ENCODE measurements at places on chromosomes 7 and 10.

DNA sequence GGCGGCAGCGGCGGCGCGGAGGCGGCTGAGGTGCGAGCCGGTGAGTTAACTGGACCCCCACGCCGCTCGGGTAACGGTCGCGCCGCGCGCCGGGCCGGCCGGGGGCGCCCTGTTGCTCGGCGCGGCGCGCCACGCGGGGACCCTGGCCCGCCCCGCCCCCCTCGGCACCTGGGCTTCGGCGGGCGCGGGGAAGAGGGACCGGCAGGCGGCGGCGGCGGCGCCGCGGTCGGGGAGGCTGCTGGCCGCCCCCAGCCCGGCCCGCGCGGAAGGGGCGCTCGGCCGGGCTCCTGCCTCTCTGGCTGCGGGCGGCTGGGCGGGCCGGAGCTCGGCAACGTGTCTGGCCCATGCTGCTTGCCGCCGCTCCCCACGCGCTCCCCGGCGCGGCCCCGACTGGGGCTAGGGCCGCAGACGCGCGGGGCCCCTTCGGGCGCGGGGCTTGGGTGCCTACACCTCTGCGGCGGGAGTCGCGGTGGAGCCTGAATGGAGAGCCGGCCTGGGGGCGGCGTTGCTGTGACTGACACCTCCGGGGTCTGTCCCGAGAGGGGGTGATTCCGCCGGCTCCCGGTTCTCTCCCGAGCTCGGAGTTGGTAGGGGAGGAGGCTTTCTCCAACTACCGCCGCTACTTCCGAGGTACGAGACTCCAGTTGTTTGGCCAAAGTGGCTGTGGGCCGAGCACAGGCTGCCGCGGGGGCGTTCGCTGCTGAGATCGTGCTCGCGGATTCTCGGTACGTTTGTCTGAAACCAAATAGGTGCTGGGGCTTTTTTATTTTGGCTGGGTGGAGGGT lies 494 bp downstream of the PALS2 start:
- peak; percentile 33 for DNase-seq

- no peak for DNase-seq
These were observed 247.0 kb upstream of the MKI67 start for GRCh38 chr10:128373071-128373749.

DNA sequence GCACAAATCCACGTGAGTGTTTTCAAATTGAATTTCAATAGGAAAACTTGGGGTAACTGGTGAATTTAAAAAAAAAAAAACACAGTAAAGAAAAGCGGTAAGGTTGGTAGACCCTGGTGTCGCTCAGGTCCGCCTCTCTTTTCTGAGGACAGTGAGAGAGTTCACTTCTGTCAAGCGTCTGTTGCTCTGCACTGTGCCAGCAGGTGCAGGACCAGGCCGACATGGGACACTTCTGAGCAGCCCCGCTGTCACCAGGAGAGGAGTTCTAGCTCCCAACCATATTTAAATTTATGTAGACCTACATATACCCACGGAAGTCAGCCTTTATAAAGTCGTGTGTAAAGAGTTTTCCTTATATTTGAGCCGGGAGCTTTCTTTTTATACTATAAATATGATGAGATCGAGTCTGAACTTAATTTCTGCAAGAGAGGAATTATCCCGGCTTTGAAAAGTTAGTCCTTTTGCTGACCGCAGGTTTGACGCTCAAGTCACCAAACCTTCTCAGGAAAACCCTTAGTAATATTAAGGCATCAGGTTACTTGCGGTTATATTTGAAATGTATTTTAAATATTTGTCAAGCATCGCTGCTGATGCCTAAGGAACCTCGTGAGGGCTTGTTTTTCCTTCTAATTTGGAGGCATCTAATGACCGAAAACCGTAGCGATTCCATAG lies 531 bp downstream of the IKZF1 start:
- DNase-seq, result no peak

DNA sequence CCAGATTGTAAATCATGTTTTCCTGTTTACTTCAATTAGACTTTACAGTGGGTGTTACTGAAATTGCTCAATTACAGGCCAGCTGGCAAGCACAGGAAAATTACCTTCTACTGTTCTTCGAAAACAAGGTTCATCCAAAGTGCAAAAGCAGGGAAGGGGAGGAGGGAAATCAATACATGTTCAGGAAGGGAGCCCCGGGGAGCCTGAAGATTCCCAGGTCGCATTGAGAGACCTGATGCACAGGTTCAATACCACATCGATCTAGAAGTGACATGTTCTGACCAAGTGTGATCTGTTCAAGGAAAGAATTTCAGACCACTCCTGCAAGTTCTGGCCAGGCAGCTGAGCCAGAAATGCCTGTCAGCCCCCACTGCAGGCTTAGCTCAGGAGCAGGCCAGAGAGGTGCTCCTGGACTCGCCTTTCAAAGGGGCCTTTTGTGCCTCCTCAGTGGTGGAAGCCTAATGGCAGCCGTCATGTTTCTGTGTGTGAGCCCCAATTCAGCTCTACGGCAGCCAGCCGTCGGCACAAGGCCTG lies 35.9 kb downstream of the FAM53B start:
- no peak for DNase-seq

DNA sequence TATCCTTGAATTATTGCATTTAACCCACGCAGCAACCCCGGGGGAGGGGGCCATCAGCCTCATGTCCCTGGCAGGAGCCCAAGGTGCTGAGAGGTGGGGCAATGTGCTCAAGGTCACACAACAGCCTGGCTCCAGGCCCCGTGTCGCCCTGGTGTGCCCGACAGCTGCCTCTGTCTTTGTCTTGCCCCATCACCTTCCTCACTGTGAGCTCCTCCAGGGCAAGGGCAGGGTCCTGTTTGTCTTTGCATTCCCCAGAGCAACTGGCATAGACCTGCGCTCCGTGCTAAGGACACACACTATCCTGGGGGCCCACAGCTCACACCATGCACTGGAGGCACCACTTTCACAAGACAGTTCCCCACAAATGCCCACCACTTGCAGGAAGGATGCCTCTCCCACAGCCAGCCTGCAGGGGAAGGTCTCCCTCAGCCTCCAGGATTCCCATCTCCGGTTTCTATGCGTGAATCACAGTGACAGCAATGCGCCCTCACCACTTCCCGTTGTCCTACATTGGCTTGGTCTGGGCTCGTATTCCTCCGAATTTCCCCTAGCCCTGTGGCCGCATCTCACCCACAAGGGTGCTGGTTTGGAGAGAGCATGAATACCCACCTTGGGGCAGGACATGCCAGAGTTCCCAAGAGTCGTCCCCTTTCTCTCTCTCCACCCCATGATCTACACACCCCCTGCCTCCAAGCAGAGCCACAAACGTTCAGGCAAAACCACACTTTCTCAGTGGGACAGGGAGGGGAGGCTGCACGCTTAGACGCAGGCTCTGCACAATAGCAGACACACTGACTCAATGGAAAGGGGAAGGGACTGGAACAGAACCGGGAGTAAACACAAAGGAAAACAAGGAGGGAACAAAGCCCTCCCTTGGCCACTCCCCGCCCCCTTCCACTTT lies 10.3 kb downstream of the ITPRIP start:
- peak; percentile 75 for DNase-seq

DNA sequence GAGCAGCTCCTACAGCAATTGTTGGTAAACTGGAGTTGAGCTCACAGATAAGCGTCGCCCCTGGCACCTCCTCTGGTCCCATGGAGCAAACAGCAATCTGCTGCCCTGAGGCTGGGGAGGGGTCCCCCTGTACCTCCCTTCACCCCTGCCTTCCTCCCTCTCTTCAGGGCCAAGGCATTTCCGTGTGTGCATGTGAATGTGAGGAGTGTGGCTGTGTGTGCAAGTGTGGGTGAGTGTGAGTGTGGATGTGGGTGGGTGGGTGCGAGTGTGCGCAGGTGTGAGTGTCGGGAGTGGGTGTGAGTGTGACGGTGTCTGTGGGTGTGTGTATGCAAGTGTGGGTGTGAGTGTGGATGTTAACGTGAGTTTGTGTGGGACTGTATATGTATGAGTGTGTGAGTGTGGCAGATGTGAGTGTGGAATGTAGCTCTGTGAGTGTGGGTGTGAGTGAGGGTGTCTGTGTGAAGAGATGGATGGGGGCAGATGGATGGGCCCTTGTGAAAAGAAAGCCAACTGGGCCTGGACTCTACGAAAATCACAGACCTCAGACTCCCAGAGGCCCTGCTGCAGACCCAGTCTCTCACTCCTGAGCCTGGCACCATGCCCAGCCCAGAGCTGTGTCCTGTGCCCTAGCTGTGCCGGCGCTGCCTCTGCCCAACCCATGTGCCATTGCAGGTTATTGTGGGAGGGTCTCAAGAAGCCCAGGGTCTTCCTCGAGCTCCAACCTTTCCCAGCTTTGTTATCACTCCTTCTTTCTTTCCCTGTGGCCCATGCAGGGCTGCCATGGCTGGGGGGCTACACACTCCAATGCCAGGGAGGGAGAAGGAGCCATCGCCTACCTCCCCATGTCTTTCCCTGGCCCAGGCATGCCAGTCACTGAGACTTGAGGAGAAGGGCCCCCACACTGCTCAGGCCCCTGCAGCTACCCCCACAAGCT lies 73.9 kb downstream of the GRID1 start:
- no peak for DNase-seq

- peak; percentile 85 for DNase-seq
These were observed 48.1 kb upstream of the TARP start for GRCh38 chr7:38321515-38321944.

GRCh38 chr7:135253851-135254771 lies 20.5 kb downstream of the STRA8 start:
- DNase-seq, result peak; percentile 77

DNA sequence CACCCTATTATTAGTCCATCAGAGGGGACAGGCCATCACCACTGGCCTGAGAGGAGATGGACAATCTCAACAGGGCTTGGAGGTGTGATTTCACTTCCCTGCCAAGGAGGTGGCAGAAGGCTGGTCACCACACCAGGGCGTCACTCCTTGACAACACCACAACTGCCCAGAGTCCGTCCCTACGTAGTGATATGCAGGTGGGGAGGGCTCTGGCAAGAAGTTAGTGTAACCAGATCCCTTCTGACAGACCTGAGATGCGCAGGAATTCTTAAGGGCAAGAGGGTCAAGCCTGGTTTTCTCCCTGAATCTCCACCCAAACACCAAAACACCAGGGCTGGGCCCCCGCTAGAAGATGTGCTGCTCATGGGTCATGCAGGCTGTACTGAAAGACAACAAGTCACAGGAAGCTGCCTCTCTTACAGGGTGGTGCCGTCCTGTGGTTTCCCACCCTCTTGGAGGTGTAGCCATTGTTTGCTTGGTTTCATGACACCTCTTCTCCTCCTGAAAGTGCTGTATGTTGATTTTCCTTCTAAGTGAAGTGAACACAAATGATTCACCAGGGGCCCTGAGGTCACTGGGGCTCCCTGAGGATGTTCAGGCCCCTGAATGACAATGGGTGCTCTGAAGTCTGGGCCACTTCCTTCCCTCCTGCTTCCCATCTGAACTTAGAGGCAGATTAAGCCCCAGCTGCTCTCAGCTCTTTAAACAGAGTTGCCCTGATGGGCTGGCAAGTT lies 27.1 kb downstream of the ATXN7L1 start:
- DNase-seq, result no peak

- peak; percentile 41 for DNase-seq
These were observed 77.7 kb downstream of the OSBPL3 start for GRCh38 chr7:24902276-24902675.

- DNase-seq, result no peak
These were observed 1127.7 kb upstream of the LRRTM3 start for GRCh38 chr10:65798133-65798532.

DNA sequence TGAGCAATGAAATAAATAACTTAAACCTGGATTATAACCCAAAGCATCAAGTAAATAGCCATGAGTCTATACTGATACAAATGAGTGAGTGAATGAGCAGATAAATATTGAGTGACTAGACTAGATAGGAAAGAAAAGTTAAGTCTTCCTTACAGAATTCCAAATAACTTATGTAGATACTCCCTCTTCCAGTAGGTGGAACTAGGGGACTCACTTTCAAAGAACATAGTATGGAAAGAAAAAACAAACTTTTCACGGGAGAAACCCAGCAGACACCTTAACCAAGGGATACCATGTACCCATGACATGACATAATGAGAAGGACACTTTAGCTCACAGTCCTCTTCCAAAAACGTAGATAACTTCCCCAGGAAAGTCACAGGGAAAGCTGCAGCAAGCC lies 32.2 kb downstream of the CSGALNACT2 start:
- peak; percentile 26 for DNase-seq

- DNase-seq, result no peak
These were observed 47.9 kb downstream of the VWA2 start for GRCh38 chr10:114286921-114287320.

DNA sequence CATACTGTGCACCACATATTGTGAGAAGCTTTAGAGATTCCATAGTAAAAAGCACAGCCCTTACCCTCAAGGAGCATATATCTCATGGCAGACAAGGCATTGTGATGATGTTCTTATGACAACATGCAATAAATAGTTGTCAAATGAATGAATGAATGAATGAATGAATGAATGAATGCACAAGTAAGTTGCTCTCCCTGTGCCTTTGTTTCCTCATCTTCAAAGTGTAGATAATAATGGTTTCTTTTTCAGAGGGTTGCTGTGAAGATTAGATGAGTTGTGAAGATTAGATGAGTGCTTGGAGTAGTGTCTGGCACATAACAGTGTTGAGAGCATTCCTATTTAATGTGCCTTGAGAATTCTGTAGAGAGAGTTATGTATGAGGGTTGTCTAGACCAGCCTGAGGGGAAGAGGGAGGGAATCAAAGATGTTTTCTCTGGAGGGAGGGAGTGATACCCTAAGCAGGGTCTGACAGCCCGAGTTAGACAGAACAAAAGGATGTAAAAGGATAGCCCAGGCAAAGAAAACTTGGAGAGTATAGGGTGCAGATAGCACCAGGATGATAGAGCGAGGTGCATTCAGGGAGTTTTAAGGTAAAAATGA lies 217.2 kb downstream of the RELN start:
- DNase-seq, result no peak

GRCh38 chr7:129343099-129343700 lies 91.0 kb upstream of the STRIP2 start:
- DNase-seq, result peak; percentile 48

DNA sequence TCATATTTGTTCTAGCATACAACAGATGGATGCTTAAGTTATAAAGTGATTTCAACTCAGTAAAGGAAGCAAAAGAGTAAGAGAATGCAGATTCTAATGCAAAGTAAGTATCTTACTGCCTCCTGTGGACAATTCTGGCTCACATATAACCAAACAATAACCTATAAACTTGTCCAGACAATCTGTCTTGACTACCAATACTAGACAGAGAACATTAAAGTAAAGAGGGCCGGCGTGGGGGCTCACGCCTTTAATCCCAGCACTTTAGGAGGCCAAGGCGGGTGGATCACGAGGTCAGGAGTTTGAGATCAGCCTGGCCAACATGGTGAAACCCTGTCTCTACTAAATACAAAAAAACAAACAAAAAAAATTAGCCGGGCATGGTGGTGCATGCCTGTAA lies 329.3 kb downstream of the CACNA2D1 start:
- no peak for DNase-seq

DNA sequence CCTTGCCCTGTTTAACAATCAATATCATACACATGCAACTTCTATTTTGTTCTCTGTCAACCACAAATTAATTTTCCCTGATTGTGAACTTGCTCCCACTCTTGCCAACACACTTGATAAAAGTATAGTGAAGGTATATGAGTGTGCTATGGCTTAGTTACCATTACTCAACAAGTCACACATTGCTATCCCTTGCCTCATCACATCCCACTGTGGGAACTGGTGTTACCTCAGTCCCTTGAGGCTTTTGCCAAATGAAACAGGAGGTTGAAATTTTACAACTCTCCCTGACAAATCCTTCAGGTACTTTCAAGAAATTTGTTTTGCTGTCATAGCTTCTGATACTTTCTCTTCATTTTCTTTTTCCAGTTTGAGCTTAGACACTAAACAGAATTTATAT lies 472.5 kb upstream of the SEMA3D start:
- DNase-seq, result no peak
